ENCODE measurements at places on chromosomes 5 and 9.

DNA sequence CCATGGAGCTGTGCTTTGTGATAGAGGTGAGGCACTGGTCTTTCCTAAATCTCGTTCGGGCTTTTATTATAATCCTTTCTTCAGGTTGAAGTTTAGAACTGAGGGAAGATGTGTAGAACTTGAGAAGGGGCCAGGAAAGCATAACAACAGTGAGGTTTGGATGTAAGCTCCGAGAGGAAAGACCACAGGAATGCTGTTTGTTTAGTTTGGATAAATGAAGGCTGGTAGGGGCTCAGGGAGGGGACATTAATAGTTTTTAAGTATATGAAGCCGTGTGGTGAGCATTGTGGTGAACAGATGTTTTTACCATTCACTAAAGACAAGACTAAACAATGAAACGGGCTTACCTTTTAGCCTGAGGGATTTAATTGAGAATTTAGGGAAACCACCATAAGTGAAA lies 130.8 kb downstream of the ARHGAP26 start:
- DNase-seq, result no peak

DNA sequence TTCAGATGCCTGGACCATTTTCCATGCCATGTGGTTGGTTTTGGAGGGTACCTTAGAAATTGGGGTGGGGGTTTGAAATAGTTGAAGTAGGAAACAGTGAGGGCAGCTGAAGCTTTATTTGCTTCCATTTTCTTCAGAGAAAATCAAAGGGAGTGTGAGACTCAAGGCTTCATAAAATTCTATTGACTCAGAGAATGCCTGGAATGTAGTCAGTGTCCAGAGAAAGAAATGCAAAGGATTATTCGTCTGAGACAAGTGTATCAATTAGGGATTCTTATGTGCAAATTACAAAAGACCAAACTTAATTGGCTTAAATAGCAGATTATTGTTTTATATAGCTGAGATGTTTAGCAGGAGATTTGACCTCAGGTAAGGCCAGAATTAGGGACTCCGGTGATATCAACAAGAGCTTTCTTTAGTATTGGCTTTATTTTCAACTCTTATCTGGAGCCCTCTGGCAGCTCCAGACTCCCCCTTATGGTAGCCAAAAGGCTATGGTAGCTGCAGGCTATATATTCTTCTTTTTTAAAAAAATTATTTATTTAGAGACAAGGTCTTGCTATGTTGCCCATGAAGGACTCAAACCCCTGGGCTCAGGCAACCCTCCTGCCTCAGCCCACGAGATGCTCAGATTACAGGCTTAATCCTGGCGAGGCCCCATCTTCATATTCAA lies 38.9 kb downstream of the PTTG1 start:
- DNase-seq, result no peak

DNA sequence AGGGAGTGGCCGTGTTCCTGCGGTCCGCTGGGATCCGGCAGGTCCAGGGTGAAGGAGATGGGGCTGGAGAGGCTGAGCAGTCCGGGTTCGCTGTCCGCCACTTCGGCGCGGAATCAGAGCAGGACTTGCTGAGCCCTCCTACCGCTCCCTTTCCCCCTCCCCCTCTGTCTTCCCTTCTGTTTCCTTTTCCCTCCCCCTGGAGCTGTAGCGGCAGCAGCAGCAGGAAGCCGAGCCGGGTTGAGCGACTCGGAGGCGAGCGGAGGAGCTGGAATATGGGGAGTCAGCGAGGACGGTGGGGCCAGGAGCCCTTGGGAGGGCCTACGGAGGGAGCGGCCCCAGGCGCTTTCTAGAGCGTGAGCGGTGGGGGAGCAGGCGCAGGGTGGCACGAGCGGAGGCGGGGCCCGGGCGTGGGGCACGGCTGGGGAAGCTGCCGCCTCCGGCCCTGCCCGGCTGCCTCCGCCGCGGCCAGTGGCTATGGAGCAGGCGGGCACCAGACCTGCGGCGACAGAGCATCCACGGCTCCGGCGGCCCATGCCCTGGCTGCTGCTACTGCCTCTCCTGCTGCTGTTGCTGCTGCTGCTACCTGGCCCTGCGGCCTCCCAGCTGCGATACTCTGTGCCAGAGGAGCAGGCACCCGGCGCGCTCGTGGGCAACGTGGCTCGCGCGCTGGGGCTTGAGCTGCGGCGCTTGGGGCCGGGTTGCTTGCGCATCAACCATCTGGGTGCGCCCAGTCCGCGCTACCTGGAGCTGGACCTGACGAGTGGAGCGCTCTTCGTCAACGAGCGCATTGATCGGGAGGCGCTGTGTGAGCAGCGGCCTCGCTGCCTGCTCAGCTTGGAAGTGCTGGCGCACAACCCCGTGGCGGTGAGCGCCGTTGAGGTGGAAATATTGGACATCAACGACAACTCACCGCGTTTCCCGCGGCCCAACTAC lies at the start of gene PCDHAC2:
TSS of gene PCDHAC2 (plus strand) at position 184 of the 933 bp plus-strand sequence. CDS start at position 475, 291 bp downstream.
- DNase-seq, result no peak

- peak; percentile 75 for DNase-seq
These were observed 3.0 kb downstream of the N4BP3 start for GRCh38 chr5:178116143-178116885.

- DNase-seq, result no peak
These were observed 334.3 kb upstream of the TRPC7 start for GRCh38 chr5:136699651-136700050.

- no peak for DNase-seq
These were observed 18.2 kb downstream of the C9orf152 start for GRCh38 chr9:110189559-110190320.

All from GM13977 (cell line).